ENCODE measurements at places on chromosomes 13 and 19.

- DNase-seq = no peak
Measured at GRCh38 chr19:35514282-35514809, 897 bp upstream of the DMKN start.

- DNase-seq = peak; percentile 60
Measured at GRCh38 chr13:40613192-40613818, 53.1 kb downstream of the FOXO1 start.

DNA sequence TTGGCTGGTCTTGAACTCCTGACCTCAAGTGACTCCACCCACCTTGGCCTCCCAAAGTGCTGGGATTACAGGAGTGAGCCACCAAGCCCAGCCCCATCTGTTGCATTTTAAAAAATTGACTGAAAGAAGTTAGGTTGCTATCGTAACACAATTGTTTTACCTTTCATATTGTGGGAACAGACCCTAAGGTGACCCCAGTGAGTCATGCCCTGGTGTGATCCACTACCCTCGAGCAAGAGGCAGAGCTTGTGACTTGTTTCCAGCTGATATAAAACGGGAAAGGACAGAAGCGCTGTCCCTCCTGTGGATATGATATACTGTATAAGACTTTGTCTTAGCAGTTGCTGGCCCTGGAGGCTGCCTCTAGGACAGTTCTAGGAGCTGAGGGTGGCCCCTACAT is 308.6 kb downstream of the HS6ST3 start:
- DNase-seq = no peak

- DNase-seq = no peak
Measured at GRCh38 chr19:50877338-50877737, 4.1 kb downstream of the KLK2 start.

DNA sequence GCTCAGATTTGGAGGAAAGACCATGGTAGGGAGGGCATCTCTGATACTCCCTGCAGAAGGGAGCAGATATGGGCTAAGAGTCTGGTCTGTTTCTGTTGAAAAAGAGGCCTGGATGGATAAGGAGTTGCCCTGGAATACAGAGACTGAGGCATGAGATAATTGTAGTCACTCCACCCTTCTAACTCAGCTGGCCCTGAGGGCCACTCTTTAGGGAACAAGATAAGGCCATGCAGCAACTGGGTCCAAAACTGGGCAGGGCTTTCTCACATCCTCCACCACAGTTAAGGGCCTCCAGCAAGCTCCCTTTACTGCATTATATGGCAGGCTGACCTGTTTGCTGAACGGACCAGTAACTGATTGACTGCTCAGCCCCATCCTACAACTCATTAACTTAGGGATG is 1.3 kb downstream of the ZNF749 start:
- no peak for DNase-seq

DNA sequence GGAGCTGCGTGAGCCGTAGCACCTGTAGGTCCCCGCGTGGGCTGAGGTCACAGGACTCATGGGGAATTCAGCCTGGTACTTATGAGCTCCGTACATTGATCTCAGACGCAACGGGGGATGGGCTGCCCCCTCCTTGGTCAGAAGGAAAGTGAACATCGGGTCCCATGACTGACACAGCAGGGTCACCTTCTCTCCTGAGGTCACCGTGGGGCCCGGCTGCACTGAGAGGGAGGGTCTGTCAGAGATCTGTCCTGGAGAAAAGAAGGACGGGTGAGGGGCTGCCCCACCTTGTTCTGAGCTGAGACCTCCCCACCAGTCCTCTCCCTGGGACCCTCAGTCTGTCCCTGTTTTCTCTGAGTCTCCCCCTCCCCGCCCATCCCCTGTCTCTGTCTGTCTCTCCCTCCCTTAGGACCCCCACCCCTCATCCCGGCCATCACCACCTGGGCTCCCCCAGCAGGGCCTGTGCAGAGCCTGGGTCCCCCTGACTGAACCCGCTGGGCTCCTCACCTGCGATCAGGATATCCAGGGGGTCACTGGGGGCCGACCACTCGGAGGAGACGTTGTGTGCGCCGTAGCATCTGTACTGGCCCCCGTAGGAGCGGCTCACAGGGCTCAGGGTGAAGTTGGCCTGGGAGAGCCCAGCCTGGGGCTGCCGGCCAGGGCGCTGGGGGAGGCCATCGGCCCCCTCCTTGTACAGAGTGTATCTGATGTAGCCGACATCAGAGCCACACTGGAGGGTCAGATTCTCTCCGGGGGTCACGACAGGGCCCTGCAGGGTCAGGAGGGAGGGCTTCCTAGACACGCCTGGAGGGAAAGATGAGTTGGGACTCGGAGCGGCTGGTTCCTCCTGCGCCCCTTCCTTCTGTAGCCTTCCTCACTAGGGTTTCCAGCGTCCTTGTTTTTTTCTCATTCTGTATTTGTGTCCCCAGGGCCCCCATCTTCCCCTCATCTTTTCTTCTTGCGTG is 1.8 kb downstream of the LILRA4 start:
- no peak for DNase-seq

- no peak for DNase-seq
Measured at GRCh38 chr13:98479496-98480003, 97.4 kb downstream of the STK24 start.

- DNase-seq = no peak
Measured at GRCh38 chr19:50858886-50859285, 4.2 kb downstream of the KLK3 start.

- no peak for DNase-seq
Measured at GRCh38 chr19:32063601-32064000, 281.8 kb upstream of the ZNF507 start.

- DNase-seq = no peak
Measured at GRCh38 chr13:32857689-32858088, 158.5 kb upstream of the KL start.

DNA sequence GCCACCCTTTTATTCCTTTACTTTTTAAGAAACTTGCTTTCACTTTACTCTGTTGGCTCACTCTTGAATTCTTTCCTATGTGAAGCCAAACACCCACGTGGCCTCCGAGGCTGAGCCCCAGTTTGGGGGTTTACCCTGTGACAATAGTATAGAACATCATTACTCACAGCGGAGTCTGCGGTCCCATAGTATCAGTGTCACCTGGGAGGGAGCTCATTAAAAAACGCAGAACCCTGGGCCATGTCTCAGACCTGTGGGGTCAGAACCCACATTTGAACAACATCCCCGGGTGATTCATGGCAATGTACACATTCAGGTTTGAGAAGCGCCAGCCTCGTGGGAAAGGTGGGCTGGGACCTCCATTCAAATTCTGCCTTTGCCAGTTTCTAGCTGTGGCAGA is 36.0 kb upstream of the UBL3 start:
- no peak for DNase-seq

DNA sequence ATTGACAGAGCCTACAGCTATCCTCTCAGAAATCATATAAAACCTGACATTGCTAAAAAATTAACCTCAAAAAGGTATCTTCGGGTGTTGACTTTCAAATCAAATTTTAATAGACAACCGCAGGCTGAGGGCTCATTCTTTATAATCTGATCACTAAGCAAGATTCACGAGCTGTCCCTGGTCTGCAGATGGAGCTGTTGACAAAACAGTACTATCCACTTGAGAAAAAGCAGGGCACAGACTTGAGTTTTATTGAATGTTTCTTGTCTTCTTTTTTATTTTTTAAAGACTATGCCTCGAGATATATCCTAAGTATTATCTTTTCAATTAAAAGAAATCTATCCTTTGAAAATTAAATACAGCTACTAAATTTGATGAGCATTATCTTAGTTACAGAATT is 540.5 kb downstream of the PCDH9 start:
- no peak for DNase-seq

DNA sequence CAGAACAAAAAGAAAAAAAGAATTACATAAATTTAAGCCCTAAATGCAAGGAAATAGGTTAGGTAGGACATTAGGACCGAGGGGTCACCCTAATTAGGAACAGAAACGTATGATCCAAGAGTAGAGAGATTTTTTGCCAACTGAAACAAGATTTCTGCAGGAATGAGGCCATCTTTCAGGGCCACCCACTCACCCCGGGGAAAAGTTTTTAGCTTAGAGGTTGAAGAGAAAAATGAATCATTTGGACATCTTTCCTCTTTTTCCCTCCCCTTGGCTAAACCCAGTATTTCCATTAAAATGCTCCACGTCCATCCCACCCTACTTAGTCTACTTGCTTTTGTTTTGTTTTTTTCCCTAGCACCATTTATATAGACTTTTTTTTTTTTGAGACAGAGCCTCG is 10.6 kb upstream of the PNMA8A start:
- DNase-seq = no peak

- no peak for DNase-seq
Measured at GRCh38 chr19:13579388-13580060, 73.2 kb upstream of the CACNA1A start.

- peak; percentile 83 for DNase-seq
Measured at GRCh38 chr19:18809149-18809868, 18.2 kb upstream of the COMP start.

DNA sequence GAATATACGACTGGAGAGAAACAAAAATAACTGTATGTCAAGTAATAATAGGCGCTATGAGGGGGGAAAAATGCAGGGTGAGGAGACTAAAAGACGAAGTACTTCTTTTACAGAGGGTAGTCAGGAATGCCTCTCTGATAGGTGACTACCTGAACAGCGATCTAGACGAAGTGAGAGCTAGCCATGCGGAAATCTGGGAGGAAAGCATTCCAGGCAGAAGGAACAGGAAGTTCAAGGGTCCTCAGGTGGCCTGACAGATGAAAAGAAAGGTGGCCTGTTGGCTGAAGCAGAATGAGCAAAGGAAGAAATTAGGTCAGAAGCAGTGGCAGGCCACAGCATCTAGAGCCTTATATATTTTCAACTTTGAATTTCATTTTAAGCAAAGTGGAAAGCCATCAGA is 13.3 kb downstream of the ZDHHC20 start:
- no peak for DNase-seq

DNA sequence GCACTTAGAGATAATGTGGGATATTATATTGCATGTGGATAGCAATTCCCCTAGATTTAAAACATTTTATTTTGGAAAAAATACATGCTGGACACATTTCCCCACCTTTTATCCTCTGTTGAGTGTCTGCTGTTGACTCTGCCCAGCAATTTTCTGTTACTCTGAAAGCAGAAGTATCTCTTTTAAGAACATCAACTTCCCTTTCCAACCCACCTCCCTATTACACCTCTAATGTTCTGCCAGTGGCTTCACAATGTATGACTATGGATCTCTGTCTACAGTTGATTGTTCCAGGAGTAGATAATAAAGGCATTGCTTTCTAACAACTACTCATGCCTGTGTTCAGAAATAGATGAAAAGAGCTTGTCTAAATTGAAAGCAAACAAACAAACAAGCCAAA is 754.8 kb upstream of the SLITRK6 start:
- no peak for DNase-seq

DNA sequence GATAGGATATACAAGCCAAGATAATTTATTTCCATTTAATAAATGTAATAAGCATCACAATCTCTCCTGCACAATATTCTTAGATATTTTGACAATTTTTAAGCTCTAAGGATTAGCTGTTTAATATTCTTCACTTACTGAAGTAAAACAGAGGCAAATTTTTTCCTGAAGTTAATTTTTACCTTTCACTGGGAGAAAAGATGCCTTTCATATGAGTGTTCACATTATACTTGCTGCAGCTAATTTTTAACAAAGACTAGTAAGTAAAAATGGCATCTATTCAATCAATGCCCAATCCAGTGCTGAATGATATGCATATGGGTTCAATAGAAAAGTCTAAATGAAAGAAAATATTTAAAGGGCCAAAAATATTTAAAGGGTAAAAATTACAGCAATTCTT is 377.2 kb upstream of the GPC6 start:
- DNase-seq = no peak

DNA sequence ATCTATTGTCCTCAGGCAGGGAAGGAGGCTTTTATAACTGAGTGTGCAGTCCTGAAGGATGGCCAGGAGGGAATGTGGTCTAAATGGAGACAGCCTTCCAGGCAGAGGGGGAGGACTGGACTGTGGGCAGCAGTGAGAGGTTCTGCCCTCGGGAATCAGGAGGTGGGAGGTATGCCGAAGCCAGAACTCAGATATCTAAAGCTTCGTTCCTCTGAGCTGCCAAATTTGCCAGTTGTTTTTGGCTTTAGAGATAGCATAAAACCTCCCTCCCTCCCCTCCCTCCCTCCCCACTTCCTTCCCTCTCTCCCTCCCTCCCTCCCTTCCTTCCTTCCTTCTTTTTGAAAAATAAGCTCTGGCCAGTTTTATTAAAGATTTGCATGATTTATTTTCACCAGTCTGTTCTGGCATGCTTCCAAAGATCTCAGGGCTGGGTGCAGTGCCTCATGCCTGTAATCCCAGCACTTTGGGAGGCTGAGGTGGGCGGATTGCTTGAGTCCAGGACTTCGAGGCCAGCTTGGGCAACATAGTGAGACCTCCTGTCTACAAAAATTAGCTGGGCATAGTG is 2.4 kb downstream of the MEDAG start:
- DNase-seq = peak; percentile 78

DNA sequence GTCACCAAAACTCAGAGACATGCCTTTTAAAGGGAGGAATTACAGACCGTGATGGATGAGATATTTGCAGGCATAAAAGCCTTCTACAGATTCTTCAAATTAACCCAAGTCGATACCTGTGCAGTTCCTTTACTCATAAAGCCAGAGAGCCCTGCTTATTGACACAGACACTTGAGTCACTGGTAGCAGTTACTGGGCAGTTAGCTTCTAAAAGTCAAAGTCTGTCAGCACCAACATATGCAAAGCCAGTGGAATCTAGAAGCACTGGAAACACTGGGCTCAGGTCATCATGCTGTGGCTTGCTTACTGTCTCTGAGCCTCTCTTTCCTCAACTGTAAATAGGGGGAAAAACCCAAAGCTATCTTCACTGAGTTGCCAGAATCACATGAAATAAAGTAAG is 25.7 kb upstream of the LRCH1 start:
- DNase-seq = no peak

DNA sequence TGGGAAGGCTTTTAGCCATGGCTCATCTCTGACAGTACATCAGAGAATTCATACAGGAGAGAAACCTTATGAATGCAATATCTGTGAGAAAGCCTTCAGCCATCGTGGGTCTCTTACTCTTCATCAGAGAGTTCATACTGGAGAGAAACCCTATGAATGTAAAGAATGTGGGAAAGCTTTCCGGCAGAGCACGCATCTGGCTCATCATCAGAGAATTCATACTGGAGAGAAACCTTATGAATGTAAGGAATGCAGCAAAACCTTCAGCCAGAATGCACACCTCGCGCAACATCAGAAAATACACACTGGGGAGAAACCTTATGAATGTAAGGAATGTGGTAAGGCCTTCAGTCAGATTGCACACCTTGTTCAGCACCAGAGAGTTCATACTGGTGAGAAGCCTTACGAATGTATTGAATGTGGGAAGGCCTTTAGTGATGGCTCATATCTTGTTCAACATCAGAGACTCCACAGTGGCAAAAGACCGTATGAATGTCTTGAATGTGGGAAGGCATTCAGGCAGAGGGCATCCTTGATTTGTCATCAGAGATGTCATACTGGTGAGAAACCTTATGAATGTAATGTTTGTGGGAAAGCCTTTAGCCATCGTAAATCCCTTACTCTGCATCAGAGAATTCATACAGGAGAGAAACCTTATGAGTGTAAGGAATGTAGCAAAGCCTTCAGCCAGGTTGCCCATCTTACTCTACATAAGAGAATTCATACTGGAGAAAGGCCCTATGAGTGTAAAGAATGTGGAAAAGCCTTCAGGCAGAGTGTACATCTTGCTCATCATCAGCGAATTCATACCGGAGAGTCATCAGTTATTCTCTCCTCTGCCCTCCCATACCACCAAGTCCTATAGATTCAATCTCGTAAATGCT is 10.7 kb downstream of the ZNF470 start:
- DNase-seq = no peak

- DNase-seq = no peak
Measured at GRCh38 chr19:49820125-49820524, 2.0 kb downstream of the MED25 start.
